ENCODE measurements at places on chromosomes 12 and 14.

DNA sequence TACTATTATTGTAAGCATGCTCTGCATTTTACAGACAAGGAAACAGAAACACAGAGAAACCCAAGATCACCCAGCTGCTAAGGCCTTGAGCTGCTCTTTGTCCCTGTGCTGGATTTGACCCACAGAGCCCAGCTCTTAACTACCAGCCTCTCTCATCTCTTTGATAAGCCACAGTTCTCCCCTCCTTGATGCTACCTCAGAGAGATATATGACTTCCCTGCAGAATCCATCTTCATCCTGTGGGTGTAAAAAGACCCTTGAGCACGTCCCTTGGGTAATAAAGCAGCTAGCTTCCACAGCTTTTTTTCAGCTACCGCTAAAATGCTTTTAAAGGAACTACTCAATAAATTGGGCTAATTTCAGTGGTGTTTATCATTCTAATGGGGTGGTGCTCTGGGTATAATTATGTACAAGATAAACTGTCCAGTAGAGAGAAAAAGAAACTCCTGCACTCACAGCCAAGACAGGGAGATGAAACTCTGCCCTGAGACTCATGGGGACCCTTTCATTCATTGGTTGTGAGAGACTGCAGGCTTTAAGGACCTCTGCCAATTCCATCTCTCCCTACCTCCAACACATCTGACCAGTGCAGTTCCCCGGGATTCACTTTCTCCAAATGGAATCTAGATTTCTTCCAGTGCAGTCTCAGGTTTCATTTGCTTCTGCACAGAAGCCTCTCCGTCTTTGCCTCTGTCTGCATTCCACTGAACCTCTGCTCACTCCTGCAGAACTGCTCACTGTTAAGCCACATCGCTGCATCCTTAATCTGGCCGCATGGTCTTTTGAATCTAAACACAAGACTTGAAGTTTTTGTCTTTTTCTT lies 24.7 kb upstream of the NTF3 start:
- no peak for DNase-seq

DNA sequence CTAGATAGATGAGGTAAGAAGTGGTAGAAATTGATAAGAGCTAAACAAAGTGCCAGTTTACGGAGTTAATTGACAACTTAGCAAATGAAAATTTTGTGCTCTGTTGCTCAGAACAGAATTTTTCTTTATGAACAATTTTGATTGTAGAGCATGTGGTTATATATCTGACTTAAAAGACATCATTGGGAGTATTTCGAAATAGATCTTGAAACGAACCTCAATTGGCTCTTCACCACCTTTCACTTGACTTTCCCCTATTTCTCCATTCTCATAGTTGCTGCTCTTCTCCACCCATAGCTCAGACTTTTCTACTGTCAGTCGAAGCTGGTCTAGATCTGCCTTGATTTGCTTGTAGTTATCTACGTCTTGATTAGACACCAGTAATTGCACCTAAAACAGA lies 212.1 kb downstream of the ITPR2 start:
- DNase-seq, result no peak

- no peak for DNase-seq
Observed at GRCh38 chr12:80183939-80184338, 84.6 kb downstream of the OTOGL start.

DNA sequence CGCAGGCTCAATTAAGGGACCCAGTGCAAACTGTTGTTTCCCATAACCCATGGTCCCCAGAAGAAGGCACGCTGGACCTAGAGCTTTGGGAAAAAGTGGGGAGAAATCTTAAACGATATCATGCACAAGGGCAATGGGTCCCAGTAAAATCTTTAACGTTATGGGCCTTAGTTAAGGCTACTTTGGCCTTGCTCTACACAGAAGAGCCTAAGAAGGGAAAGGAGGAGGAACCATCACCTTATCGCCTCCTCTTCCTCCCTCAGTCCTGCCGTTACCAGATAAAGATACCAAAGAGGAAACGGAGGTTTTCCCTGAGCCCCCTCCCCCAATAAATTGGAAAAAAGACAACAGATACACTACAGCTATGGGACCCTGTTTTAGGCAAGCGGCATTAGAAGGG lies 116.9 kb downstream of the PPHLN1 start:
- no peak for DNase-seq

GRCh38 chr12:25840678-25841465 lies 117.6 kb upstream of the RASSF8 start:
- DNase-seq, result no peak

All from brain (organoid and tissue), 16 donors.